ENCODE measurements at places on chromosomes 2 and 18.

- DNase-seq, result no peak
These were observed 62.4 kb downstream of the MRPS9 start for GRCh38 chr2:105100046-105100840.

GRCh38 chr2:75645643-75646042 is 940 bp upstream of the MRPL19 start:
- DNase-seq, result no peak

- DNase-seq, result no peak
These were observed 81.8 kb downstream of the C1QL2 start for GRCh38 chr2:119076713-119077112.

GRCh38 chr2:134335601-134336000 is 81.7 kb downstream of the MGAT5 start:
- no peak for DNase-seq
